Stimulated activated CD4-positive, alpha-beta T cell treated with anti-CD3 and anti-CD28 coated beads, Interleukin-15, amount 100 ng/mL, for 48 hours (primary cell): ENCODE measurements at places on chromosomes 1 and 21.

GRCh38 chr1:156643778-156644092 is 1.8 kb downstream of the BCAN start:
- no peak for DNase-seq

DNA sequence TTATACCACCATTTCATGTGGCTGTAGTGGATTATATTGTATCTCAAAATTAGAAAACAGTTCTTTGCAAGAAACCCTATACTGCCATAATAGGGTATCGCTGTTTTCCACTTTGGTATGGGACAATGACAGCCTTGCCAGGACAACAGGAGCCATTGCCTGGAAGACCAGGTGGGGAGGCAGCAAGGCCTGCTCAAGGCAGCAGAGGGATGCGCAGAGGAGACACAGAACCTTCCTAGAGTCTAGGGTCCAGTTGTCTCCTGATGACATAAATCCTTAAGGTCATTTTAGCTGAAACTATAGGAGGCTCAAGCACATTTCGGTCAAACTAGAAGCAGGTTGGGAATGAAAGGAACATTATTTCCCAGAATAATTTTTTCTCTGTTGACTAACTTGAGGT is 27.6 kb downstream of the IFNGR2 start:
- no peak for DNase-seq

GRCh38 chr1:7591565-7591964 is 179.5 kb upstream of the VAMP3 start:
- DNase-seq = no peak

- no peak for DNase-seq
These were observed 64.1 kb upstream of the RNPC3 start for GRCh38 chr1:103461161-103462105.

DNA sequence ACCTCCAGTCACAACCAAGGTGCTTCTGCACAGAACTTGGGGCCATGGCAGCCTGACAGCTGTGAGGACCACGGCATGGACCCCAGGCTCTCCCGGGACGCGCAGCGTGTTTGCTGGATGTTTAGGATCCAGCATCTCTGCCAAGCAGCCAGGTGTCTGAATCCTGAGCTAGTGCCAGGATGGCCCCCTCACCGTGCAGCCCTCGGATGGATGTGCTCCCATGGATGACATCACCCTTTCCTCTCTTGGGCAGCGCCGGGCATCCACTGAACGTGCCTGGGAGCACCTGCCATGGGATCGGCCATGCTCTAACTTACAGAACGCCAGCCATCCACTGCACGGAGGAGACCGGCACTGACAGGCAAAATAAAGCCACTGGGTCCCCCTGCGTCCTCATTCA is 53.9 kb downstream of the PRDM15 start:
- no peak for DNase-seq

GRCh38 chr21:24976238-24976637 is 631.0 kb downstream of the MRPL39 start:
- DNase-seq = no peak

- DNase-seq = no peak
These were observed 18.6 kb upstream of the ADGRB2 start for GRCh38 chr1:31782421-31783410.

- no peak for DNase-seq
These were observed 713.6 kb upstream of the ZP4 start for GRCh38 chr1:238604357-238604756.

DNA sequence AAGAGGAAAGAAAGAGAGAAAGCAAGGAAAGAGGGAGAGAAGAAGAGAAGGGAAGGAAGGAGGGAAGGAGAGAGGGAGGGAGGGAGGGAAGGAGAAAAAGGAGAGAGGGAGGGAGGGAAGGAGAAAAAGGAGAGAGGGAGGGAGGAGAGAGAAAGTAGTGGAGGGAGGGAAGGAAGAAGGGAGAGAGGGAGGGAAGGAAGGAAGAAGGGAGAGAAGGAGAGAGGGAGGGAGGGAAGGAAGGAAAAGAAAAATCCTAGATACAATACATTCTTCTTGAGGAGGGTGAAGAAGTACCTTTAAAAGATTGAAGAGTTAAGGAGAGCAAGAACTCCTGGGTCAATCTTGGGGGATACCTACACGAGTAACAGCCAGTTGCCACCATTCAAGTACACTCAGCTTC is 29.2 kb downstream of the MCOLN2 start:
- DNase-seq = no peak

- DNase-seq = no peak
These were observed 642 bp upstream of the CREG1 start for GRCh38 chr1:167554028-167554779.

- no peak for DNase-seq
These were observed 12.2 kb downstream of the CRABP2 start for GRCh38 chr1:156692925-156693847.

- DNase-seq = no peak
These were observed 66.4 kb upstream of the IL12RB2 start for GRCh38 chr1:67241200-67241746.

GRCh38 chr21:33618407-33618806 is 23.1 kb downstream of the CRYZL1 start:
- no peak for DNase-seq

DNA sequence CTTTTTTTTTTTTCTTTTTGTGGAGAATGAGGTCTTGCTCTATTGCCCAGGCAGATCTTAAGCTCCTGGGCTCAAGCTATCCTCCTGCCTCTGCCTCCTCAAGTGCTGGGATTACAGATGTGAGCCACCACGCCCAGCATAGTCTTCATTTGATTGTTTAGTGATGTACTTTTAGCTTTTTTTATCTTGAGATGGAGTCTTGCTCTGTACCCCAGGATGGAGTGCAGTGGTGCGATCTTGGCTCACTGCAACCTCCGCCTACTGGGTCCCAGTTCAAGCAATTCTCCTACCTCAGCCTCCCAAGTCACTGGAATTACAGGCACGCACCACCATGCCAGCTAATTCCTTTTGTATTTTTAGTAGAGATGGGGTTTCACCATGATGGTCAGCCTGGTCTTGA is 24.0 kb upstream of the LRRC3 start:
- DNase-seq = no peak

DNA sequence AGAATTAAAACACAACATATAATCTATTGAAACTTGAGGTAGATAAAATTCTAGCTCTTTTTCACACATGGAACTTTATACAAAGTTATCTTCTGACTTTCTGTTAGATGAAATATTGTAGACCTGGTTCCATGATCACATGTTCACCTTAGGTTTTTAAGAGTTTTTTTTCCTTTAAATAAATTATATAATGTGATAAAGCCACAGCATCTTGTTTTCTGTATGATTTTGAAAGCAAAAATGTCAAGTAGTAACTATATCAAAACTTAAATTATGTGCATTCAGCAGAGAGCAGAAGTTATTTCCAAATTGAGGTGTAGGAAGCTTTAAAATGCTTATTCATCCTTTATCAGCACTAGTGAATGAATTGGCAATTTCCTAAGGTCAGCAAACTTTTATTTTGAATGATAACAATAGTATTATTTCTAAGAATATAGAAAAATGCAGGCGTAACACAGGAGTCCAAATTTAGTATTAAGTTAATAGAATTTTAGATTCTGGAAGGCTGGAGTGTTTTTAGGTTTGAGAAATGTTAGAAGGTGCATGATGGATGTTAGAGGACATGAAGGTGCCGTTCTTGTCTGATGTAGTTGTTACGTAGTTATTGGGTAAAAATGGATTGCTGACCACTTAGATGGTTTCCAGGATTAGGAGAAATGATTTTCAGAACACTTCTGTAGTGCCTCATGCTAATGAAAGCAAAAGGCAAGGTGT is 17.5 kb downstream of the BACH1 start:
- DNase-seq = no peak
